ENCODE measurements at places on chromosomes 4 and X.

DNA sequence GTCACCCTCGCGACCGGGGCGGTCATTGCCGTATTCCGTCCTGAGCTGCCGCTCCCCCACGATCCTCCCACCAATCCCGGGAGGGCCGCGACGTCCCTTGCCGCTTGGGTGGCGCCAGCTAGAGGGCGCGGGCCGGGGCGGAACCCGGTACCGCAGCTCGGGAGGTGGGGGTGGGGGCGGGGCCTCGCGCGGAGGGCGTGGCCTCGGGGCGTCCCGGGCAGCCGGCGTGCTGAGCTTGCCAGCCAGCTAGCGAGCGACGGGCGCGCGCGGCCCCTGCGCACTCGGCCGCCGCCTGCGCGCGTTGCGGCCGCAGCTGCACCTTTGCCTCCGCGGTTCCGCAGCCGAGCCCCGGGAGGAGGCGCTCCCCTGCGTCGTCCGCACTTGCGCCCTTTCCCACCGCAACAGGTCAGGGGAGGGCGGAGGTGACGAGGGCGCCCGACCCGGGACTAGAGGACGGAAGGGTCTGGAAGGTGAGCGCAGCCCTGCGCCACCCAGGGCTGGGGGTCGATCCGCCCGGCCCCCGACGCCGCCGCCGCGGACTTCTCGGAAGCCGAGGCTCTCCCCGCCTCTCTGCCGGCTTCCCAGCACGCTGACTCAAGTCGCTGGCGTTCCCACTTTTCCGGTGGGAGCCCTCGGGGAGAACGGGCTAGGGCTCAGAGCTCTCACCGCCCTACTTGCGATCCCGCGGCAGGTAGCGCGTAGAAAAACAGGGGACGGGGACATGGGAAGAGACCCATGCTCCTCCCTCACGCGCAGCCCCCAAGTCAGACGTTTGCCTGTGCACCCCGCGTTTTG lies at the start of gene AFF1:
Gene AFF1 (plus strand): TSS at position 241 of the 795 bp plus-strand sequence. CDS start 13,523 bp downstream, outside the sequence.
- peak; percentile 88 for DNase-seq

- no peak for DNase-seq
These were observed 3.3 kb downstream of the ANXA5 start for GRCh38 chr4:121693450-121693849.

DNA sequence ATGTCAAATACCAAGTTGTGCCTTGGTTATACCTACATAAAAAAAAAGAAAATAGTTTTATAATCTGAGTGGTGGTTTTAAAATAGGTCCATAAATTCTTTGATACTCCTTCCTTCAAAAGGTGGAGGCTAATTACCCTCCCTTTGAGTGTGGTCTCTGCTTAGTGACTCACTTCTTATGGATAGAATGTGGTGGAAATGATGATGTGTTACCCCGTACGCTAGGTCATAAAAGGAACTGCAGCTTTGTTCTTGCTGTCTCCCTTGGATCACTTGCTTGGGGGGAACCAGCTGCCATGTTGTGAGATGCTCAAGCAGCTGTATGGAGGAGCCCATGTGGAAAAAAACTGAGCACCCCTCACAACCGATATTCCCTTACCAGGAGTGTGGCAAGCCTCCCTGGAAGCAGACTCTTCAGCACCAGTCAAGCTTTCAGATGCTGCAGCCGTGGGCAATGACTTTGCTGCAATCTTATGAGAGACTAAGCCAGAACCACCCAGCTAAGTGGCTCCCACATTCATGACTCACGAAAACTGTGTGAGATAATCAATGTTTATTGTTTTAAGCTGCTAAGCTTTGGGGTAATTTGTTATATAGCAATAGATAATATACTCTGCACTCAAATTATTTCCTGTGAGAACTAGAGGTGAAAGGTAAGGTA lies 195.0 kb upstream of the GATB start:
- DNase-seq = no peak

GRCh38 chr4:143076723-143077122 lies 108.0 kb upstream of the USP38 start:
- DNase-seq = no peak

DNA sequence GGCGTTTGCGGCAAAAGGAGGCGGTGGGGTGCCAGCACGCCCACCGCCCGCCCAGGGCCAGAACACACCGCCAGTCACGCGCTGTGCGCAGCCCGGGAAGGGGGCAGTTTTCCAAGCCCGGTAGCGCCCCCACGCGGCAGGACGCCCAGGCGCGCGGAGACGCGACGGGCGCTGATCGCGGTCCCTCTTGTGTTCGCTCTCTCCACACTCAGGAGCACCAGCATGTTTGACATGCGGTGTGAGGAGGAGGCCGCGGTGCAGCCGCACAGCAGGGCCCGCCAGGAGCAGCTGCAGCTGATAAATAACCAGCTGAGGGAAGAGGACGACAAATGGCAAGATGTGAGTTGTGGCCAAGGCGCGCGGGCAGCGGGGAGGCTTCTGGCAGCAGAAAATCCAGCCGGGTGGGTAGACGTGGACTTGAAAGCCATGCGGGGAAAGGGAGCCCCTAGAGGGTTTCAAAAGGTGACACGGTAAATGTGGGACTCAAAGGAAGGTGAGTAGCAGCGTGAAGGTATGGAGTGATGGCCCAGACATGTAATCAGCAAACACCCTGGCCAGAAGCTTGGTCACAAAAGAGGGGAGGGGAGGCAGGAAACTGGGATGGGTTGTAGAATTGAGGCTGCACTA lies 104.1 kb downstream of the PHOX2B start:
- no peak for DNase-seq

GRCh38 chr4:174066611-174067205 lies 216.8 kb downstream of the FBXO8 start:
- no peak for DNase-seq

DNA sequence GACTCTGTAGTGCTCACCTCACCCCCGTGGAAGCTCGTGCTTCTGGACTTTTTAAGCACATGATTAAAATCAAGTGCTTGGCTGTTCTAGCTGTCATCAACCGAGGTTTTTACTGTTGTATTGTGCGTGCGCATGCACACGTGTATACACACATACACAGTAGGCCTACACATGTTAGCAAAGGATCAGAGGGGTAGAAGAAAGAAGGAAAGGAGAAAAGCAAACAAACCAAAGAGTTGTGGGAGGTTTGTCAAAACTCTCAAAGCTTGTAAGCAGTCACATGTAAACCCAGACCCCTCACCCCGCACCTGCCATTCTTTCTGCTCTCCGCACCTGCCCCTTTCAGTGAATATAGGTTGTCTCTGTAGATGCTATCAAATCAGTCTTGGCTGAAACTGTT lies 311.8 kb downstream of the HS3ST1 start:
- no peak for DNase-seq

DNA sequence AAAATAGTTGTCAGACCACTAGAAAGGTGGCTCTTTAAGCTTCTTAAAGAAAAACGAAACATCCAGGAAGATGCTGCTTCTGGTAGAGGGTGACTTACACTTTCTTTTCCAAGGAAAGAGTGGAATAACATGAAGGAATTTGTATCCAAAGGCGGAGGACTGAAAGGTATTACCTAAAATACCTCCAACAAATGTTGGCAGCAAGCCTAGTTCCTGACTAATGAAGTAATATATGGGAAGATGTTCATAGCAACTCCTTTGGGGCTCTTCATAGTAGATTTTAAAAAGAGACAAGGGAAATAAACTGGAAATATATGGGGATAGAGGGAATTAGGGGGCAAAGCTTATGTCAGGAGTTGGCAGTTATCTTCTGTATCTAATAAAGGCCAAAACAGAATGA lies 116.2 kb downstream of the AASDH start:
- DNase-seq = no peak

- DNase-seq = no peak
These were observed 64.5 kb downstream of the ANXA3 start for GRCh38 chr4:78616046-78616498.

DNA sequence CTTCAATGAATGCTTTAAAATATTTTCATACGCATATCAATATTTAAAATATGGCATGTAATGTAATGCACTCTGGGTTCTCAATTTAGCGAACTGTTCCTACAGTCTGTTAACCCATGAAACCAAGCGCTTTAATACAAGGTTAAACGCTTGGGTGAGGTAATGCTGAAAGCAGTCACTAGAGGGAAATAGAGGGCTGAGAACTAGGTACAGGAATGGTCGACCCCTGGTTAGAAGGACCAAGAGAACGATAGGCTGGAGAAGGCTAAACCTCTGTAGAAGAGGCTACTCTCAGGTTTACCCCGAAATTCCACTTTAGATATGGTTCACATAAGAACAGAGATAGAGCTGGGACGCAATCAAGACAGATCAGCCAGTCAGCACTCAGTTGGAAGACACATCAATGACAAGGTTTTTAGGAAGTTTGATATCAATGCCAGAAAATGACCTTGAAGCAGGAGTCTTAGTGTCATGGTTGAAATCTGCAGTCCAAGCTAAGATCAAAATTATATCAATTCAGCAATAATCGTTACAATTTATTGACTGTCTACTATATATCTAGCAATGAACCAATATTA lies 26.9 kb downstream of the ARSJ start:
- peak; percentile 31 for DNase-seq

DNA sequence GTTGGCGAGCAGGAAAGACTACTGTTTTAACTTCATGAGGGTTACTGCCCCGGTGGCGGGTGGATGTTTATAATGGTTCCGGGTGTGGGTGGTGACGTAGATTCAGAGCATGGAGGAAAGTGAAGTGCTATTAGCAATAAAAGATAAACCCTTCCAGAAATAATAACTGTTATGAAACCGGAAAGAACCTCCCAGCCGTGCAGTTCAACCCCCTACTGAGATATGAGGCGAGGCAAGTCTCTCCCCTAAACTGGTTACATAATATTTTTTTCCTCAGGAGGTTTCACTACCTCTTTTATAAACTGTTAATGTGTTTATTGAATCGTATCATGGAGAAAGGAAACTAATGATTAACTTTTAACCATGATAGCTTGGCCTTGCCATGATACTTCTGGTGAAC lies 33.9 kb upstream of the STIM2 start:
- DNase-seq = no peak

DNA sequence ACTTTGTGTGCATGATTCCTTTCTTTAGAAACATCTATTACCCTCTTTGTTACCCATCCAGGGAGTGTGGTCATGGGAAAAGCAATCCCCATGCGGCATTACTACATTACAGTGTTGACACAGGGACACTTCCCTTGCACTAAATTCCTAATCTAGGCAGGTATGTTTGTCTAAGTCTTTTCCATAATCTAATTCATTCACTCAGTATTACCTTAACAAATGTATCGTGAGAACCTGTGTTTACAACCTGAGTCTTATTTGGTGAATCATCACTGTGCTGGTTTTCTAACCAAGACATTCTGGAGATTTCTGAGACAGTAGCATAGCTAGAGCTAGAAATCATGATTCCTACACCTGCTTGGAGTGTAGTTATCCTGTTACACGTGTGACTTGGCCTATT lies 326.8 kb downstream of the BMPR1B start:
- no peak for DNase-seq

DNA sequence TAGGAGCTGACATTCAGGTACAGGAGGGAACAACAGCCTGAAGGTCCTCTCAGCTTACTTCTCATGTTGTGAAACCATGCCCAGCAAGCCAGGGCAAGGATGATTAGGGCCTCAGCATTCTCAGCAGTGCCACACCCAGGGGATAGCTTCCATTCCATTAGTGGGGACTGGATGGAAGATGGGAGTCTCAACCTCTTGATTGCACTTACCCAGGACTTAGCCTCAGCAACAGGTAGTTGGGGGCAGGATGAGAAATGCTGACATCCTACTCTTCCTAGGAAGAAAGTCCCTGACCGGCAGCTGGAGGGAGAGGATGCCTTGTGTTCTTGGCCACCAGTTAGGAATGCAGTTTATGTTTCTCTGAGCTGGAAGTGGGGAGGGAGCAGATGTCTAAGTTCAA lies 8.8 kb upstream of the BEX3 start:
- DNase-seq = no peak

DNA sequence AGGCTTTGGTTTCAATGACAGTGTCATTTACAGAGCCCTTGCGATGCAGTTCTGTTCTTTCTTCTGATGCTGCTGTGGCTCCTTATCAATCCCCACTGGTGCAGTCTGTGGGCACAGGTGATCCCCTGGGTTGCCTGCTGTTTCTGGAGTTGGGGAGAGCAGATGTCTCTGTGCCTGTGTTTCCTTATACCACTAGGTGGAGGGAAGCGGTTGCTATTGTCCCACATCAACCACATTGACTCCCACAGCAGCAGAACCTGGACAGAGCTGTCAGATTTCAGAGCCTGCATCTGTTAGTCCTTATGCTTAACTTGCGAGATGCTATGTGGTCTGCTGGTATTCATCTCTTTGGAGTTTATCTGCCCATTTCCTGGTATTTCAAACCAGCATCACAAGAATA lies 57.7 kb downstream of the NEIL3 start:
- no peak for DNase-seq

DNA sequence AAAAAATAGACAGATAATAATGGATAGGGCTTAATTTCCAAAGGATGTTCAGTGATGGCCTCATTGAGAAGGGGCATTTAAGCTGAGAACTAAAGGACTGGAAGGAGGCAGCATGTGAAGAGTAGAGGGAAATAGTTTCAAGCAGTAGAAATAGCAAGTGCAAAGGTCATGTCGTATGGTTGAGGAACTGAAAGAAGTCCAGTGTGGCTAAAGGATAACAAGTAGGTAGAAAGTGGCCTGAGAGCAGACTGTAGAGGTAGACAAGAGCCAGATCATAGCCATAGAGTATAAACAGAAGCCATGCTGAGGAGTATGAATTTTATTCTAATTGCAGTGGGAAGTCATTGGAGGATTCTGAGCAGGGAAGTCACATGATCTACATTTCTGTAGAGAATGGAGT lies 72.3 kb downstream of the GRIA3 start:
- no peak for DNase-seq

DNA sequence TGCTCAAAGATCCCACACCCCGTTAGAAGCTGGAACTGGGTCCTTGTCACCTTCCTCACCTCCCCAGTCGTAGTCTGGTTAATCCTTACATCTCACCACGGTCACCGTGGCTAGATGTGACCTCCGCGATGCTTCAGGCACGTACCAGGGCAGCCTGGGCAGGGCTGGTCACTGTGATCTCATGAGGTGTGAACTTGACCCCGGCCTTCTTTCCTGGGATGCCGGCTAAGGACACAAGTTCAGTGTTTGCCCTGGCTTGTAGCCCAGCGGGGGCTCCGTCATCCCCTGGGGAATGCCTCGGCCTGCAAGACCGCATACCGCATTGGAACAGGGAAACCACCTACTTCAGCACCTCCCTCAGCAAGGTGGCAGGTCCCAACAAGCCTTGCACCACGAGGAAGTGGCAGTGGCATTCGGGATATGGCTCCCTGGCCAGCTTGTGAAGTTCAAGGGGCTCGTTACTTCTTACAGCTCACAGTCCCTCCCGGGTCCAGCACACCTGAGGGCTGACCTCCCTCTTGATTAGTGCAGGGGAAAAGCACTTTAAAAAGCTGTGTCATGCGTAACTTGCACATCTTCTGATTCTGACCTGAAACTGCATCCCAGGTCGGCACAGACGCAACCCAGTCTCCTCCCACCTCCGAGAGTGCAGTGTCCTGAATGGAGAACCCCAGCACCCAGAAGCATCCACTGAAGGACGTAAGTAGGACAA lies 25.9 kb downstream of the NOP14 start:
- DNase-seq = no peak

Measured in CD4-positive, alpha-beta T cell treated with Interleukin-15 for 4 hours (primary cell).